NCI-H2227 treated with DMSO at 0.1 percent for 48 hours (cell line): ENCODE measurements at places on chromosomes 1 and 21.

GRCh38 chr1:241136389-241136788, 220.6 kb downstream of the RGS7 start:
- no peak for DNase-seq

- DNase-seq, result no peak
These were observed 58.3 kb downstream of the ERG start for GRCh38 chr21:38439957-38440356.

GRCh38 chr1:99786751-99787501, 20.5 kb upstream of the FRRS1 start:
- DNase-seq, result no peak

DNA sequence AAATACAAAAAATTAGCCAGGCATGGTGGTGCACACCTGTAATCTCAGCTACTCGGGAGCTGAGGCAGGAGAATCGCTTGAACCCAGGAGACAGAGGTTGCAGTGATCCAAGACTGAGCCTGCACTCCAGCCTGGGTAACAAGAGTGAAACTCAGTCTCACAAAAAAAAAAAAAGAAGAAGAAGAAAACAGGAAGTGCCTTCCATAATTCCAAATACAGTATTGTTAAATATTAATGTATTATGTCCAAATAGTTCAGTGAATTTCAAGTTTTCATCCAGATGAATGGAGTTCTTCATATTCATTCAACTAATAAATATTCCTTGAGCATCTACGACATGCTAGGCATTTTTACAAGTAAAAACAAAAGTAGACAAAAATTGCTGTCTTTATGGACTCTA, 33.3 kb downstream of the PLEKHO1 start:
- DNase-seq, result no peak

GRCh38 chr1:207818971-207819451, 67.2 kb downstream of the CD46 start:
- no peak for DNase-seq

GRCh38 chr1:32273391-32274208, 18.3 kb upstream of the HDAC1 start:
- DNase-seq, result no peak

DNA sequence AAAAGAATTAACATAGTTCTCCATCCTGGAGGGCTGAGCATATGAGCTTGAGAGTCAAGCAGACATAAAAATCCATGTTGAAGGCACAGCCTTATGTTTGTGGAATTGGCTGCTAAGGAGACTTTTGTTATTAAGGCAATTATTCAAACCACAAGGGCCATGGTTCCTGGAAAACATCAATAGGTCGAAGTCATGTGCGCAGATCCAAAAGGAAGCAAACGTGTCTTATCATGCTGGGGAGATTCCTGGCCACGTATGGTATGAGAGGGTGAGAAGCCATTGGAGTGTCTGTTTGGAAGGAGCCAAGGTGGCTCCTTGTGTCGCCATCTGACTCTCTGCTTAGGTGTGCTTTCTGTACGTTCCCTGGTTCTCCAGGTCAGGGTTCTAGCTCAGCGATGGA, 61.8 kb upstream of the COA6 start:
- DNase-seq, result no peak

DNA sequence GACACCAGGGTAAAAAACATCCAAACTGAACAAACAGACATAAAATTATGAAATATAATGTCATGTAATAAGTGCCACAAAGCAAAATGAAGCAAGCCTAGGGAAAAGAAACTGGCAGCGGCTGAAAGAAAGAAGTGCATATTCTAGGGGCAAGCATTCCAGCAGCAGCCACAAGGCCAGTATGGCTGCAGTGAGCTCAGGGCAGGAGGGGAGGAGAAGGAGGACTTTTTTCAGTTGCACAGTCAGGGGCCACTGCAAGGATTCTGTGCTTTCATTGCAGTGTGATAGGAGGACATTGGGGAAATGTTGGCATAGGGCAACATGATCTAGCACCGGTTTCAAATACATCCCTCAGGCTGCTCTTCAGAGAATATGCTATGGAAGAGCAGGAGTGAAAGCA, 263.8 kb downstream of the NEGR1 start:
- no peak for DNase-seq

DNA sequence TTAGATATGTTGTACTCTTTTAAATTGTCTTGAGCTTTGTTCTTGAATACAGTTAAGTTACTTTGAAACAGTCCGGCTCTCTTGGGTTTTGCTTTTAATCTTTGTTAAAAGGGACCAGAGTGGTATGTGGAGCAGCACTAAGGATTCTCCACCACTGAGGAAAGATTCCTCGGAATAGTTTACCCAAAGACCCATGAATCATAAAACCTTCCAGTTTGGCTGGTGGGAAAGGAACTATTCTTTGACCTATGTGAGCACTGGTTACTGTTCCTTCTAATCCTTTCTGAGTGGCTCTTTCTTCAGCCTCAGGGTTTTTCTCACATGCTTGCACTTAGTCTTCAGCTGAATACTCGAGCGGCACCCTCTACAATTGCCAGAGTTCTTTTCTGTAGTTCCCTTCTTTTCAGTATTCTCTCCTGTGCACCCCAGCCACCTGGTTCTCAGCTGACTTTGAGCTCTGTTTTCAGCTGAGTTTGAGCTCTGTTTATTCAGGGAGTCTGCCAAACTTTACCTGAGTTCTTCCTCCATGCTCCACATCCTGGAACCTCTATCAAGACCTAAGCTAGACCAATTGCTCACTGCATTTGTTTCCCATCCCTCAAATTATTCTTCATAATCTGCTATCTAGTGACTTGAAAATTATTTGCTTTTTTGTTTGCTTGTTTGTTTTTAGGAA, 253.8 kb upstream of the PLXNA2 start:
- no peak for DNase-seq

GRCh38 chr1:169102567-169102966, 3.9 kb upstream of the ATP1B1 start:
- peak; percentile 53 for DNase-seq

- no peak for DNase-seq
These were observed 27.6 kb downstream of the CLDN14 start for GRCh38 chr21:36452281-36452825.

DNA sequence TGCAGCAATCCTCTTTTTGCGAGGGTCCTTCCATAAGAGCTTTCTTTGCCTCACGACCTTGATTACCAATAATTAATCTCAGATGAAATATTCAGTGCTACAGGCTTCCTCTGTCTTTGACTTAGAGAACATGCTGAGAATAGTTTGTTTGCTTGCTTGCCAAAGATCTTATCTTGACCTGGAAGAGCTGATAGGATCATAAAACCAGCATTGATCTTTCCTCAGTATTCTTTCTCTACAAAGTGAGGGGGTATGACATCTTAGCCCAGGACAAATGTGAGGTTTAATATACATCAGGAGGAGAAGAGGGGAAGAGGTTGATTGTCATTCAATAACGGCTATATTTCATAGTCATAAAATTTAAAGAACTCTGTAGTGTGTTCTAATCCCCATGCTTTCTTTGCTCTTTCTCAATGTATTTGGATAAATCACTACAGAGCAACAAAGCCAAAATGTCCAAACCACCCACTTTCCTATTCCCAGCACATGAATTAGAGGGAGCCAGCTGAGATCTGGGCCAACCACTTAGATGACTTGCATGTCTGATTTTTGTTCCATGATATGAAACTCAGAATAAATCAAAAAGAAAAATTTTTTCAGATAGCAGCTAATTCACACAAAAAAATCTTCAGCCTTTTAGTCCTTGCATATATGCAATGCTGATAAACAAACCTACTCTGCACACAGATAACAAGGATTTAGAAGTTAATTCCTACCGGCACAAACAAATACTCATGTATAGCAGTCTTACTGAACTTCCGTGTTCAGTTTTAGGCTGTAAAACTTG, 50.5 kb upstream of the IPO9 start:
- no peak for DNase-seq

DNA sequence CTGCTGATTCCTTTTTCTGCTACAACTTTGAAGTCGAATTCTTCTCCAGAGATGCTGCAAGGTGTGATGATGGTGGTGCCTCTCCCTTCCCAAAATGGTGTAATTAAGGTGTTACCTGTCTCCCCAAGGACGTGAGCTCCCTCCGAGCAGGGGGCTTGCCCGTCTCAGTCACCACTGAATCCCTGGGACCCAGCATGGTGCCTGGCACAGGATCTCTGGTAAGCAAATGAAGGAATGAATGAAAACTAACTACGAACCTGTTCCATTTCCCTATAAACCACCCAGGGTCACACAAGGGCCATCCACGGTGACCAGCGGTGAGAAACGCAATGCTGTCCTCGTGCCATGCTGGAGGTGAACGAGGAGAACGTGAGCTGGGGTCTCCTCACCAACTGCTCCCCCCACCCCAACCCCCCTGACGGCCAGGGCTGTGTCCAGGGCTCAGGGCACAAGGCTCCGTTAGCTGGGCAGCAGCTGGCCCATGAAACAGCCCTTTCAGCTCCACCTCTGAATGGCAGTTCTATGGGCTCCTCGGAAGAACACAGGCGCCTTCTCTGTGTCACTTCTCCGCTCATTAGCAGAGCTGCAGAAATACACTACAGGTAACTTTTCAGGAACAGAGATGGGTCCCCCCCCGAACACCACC, 2.2 kb upstream of the MATN1 start:
- no peak for DNase-seq

GRCh38 chr1:201760516-201760915, 68.4 kb upstream of the IPO9 start:
- DNase-seq, result no peak

GRCh38 chr1:2447276-2448097, 28.6 kb upstream of the PLCH2 start:
- no peak for DNase-seq

GRCh38 chr1:44924835-44925464, 61.4 kb downstream of the EIF2B3 start:
- DNase-seq, result no peak

DNA sequence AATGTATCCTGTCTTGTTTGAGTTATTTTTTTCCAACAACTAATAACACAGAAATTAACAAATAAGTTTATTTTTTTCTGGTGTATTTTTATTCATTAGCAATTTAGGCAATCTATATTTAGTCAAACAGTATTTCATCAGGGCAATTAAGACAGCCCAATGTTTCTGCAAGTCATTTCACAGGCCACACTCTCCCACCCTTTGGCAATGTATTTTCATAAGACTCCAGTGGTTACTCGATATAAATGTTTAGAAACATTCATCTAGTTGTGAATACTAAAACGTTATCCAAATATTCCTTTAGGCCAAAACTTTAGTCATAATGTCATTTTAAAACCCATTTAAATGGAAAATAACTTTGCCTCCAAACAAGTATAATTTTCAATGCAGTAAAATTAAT, 142.1 kb downstream of the KCNT2 start:
- DNase-seq, result no peak

DNA sequence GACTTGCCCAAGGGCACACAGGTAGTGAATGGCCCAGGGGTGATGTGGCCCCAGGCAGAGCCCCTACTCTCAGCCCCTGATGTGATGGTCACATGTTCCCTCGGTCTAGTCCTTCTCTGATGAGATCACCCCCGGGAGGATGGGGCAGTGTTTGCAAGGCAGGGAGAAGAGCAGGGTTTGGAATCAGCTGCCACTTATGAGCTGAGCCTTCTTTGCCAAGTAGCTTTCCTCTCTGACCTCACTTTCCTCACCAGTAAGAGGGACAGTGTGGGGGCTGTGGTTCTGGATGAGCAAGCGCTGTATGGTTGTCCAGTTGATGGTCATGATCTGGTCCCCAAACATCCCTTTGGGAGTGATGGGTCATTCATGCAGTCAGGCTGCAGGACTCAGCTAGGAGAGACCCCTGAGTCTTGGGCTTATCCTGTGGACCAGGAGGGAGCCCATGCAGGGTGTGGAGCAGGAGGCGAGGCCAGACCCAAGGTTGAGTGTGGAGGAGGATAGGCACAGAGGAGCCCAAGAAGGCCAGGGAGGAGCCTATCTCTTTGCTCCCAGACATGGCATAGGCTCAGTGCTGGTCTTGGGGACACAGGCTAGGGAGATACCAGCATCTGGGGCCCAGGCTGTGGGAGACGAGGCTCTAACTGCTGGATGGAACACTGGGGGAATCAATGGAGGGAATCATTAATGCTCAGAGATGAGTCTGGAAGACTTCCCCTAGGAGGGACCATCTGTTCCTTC, 15.9 kb upstream of the PEAR1 start:
- DNase-seq, result no peak

GRCh38 chr1:117824616-117825015, 104.8 kb downstream of the GDAP2 start:
- no peak for DNase-seq

GRCh38 chr1:92037400-92037799, 7.6 kb downstream of the EPHX4 start:
- peak; percentile 12 for DNase-seq

GRCh38 chr1:46335081-46335480, 5.5 kb upstream of the NSUN4 start:
- no peak for DNase-seq

DNA sequence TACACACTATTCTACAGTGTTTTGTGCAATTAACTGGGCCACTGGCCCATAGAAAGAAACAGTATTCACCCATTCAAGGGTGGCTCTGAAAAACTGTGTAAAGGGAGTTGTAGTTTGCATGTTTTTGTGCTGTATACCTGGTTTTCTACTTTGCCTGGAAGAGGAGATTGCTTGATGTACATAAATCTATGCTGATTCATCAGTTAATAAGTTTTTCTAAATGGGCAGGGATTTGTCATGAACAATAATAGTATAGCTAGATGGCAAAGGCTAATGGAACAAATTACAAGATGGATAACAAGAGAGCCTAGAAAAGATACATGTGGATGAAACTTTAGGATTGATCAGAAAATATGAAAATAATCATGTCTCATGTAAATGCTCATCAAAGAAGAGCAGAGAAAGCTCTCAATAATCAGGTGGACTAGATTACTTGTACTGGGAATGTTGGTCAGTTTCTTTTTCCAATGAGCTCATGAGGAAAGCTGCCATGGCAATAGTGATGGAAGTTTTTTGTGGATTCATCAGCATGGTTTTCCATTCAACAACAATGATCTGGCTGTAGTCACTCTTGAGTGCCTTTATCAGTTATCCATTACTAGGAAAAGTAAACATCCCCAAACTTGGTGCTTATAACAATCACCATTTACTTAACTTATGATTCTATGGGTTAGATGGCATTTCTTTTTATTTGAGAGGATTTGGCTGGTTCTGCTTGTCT, 602.8 kb downstream of the BRINP3 start:
- DNase-seq, result no peak

DNA sequence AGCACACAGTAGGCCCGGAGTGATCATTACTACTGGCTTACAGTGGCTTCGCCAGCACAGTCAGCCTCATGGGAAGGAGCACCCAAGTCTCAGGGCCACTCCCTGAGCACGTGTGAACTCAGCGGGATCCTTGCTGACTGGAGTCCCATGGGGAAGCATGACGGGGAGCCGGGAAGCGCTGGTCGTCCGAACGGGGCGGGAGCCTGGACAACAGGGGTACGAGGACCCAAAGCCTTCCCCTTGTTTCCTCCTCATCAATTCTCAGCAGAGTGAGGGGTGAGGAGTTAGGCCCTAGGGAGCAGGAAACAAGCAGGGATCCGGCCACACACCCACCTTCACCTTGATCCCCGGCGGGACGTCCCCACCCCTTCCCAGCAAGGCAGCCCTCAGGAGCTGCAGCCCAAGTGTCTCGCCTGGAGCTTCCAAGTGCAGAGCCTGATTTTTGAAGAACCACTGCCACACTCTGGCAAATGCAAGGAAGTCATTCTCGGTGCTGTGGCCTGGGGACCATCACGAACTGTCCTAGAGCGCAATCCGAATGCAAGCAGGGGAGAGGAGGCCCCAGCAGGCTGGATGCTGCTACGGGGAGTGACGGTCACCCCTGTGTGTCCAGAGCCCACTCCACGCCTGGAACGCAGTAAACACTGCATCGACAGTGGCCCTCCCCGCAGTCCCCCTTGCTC, 35.5 kb downstream of the TOMM20 start:
- no peak for DNase-seq

GRCh38 chr1:183186841-183187240, 777 bp downstream of the LAMC2 start:
- DNase-seq, result no peak

- DNase-seq, result no peak
These were observed 4.3 kb downstream of the TRIM46 start for GRCh38 chr1:155177918-155178281.
